ENCODE measurements at places on chromosomes 7 and 10. TPM values are rescaled to one million over a fixed set of nuclear protein-coding genes. Genes with fewer than 3 reads are reported as not detected.

- DNase-seq: peak; percentile 4
Observed at GRCh38 chr10:36349445-36350078, 707.5 kb upstream of the FZD8 start.

LRRC4 gene
- 19.8 TPM for total RNA-seq

- DNase-seq: no peak
Observed at GRCh38 chr10:4812046-4812445, 14.0 kb upstream of the AKR1E2 start.

- no peak for DNase-seq
Observed at GRCh38 chr10:6907877-6908530, 327.9 kb upstream of the PRKCQ start.

All from neural progenitor cell (in vitro differentiated cells).